ENCODE measurements at places on chromosomes 16 and 17.

- DNase-seq = no peak
These were observed 23.7 kb upstream of the GNG13 start for GRCh38 chr16:824194-824593.

DNA sequence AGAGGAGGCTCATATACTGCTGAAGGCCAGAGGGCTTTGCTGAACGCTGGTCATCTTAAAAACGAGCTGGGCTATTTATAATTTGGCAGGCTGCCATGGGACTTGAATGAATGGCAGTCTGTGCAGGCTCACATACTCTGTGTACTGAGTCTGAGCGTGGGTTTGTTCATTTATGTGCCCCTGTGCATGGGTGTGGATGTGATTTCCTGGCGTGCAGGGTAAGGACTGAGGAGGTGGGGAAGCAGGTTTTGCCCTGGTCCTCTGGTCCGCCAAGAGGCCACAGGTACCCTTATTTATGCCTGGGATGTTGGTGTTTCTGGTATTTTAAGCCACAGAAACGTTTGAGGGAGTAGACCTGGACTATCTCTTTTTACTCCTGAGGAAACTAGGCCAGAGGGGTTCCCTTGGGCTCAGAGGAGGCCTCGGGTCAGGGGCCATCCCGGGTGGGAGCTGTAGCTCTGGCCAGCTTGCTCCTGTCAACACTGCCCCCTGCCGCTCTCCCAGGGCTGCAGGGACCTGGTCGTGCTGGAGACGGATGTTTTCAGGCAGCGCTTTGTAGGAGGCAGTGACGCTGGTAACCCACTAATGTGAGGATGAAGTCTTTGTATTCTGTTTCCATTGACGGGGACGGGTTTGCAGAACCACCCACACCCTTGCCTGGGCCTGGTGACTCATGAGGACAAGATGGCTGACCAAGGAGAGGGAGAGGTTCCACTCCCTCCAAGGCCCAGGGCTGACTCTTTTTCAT is 184.4 kb downstream of the MSI2 start:
- peak; percentile 81 for DNase-seq

DNA sequence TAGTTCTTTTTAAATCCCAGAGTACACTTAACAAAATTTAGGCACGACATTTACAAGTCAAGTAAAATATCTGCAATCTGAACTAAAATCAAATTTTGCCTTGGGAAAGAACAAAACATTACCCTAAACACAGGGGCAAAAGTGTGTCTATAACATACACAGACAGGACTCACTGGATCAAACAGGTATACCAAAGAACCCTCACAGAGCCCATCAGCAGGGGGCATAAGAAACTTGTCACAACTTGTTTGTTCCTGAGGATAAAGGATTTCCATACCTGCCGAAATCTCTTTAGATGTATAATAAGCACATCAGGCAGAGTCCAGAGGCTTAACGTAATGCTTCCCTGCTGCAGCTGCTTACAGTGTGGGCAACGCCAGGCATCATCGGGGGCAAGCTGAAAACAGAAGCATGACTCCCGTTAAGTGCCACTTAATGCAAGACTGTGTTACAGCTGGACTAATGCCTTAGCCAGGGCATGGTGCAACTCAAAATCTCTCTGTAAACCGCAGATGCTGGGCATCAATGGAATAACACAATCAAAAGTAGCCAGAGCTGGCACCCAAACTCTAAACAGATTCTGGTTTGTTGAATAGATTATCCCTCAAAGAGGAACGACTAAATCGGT is 67.0 kb downstream of the USP31 start:
- no peak for DNase-seq

DNA sequence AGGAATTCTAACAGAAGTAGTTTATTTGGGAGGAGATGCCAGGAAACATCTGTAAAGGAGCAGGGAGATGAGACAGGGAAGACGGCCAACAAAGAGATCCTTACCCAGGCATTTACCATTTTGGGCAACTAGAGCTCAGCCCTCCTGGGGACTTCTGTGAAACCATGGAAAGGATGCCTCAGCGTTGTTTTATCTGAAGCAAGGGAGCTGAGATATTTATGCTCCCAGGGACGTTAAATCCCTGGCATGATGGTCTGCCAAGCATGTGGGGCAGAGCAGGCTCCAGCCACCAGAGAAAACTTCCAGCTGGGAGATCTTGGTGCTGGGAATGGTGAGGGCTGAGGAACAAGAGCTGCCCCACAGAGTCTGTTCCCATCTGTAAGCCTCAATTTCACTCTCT is 114.8 kb upstream of the FOXF1 start:
- DNase-seq = no peak

DNA sequence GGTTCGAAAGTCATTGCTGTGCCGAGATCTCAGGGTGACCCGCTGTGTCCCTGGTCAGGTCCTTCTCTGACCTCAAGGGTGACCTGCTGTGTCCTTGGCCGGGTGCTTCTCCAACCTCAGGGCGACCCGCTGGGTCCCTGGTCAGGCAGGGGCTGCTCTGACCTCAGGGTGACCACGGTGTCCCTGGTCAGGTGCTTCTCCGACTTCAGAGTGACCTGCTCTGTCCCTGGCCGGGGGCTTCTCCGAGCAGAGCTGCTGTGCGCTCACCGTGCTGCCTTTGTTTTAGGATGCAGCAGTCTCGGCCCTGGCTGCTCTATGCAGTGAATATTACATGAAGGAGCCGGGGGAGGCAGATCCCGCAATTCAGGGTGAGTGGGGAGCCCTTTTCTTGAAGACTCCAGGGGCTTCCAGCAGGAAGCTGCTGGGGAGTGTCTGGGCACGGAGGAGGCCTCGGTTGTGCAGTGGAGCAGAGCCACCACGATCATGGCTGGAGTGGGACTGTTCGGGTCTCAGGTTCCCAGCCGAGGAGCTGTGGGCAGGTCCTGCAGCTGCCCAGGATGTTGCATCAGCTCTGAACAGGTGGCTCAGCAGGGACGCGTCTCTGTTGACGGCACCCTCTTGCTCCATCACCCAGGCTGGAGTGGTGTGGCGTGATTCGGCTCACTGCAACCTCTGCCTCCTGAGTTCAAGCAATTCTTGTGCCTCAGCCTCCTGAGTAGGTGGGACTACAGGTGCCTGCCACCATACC is 83.7 kb upstream of the ZNF750 start:
- DNase-seq = no peak

DNA sequence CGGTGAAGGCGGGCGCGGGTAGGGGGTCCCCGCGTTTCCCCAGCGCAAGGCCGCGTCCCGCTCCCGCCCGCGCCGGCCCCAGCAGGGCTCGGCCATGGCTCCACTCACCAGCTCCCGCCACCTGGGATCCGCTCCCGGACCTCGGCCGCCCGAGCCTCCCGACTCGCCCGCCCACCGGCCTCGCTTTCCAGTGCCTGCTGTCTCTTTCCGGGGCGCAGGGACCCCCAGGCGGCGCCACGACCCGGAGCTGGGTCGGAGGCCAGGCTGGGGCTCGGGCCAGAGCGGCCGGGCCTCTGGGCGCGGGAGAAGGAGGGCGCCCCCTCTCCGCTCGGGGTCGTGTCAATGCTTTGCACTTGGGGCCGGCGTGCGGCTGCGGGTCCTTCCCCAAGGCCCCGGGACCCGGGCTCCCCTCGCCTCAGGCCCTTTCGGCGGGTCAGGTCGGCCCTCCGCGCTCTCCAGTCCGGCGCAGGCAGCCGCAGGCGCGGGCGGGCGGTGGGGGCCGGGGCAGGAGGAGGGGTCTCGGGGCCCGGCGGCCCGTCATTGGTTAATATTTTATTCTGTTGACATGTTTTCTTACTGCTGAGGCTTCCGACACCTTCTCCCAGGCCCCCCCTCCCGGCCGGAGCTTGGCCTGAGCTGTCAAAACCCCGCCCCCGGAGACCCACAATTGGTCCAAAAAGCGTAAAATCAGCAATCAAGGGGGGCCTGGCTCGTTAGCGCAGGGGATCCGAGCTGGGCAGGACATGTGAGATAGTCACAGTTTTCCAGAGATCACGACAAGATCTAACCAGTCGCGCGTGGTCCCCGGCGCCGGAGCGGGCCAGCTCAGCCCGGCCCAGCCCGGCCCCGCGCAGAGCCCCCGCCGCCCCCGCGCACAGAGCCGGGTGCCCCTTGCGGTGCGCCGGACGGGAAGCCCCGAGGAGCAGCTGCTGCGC is at the start of gene TBX2:
TBX2 (plus strand) TSS at position 713 of the 935 bp plus-strand sequence. CDS start 334 bp downstream, outside the sequence.
- peak; percentile 100 for DNase-seq

DNA sequence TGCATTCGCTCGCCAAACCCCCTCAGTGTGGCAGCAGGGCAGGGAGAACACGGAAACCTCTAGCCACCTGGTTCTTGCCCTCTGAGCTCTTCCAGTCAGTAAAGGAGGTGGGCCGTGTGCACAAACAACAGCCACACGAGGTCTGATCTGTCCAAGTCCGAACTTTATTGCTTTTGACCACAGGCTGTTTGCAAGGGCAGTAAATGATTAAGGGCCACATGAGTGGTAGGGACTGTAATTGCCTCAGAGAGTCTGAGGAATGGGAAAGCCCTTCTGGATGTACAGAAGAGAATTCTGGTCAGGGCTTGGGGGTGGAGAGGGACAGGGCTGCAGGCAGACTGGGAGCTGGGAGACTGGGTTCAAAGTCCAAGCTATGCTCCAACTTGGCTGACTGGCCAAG is 75.7 kb upstream of the LHX1 start:
- no peak for DNase-seq

DNA sequence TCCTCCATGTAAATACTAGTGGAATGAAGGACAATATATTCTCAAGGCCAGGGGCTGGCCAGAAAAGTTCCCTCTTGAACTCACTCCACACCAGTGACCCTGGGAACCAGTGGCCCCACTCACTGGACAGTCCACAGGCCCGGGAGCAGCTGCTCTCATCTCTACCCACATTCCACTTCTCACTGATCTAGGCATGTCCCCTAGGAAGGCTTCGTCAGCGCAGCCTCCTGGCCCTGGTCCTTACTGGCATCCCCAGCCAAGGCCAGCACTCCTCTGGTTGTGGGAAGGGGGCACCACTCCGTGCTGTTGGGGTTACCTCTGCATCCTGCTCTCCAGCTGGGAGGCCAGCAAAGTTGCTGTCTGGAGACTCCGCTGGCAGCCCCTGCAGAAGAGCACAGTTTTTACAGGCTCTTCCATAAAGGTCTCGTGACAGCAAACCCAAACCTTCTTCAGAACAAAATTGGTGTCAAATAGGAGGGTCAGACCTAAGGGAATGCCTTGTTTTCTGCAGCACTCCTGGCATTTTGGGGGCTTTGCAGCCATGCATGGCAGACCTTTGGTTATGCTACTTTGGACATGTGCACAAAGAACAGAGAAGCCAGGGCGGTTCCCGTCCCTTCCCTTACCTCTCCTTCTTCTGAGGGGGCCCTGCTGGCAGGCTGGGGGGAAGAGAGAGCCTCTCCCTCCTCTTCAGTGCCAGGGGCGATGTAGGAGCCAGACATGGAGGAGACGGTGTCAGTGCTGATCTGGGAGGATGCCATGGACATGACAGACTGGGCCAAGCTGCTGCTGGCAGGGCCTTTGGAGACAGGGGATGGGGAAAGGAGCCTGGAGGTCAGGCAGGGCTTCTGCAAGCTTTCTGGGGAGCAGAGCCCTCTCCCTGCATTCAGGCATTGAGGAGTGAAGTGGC is 14.1 kb upstream of the FOXJ1 start:
- no peak for DNase-seq
